ENCODE measurements at places on chromosomes 6 and 20. TPM values are rescaled to one million over a fixed set of nuclear protein-coding genes. Genes with fewer than 3 reads are reported as not detected.

- no peak for DNase-seq
Measured at GRCh38 chr6:89010825-89011224, 47.4 kb upstream of the RNGTT start.

Gene RAB32
- 23.8 TPM for total RNA-seq

DNA sequence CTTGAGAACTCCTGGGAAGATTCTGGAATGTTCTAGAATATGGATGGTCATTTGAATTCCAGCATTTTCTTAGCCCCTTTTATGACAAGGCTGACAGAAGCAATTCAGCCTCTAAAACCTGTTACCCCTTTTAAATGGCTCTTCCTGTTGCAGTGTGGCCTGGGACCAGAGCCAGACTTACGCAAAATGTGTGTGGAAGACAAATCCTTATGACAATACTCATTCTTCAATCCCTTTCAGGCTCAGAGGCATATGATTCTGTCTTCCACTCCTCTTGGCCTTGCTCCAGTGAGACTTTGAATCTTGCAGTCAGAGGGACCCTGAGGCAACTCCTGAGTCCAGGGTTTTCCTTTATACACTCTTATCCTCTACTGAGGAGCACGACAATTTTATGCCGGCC lies 287.0 kb downstream of the CLIC5 start:
- DNase-seq: no peak

Gene HAO1
- not detected for total RNA-seq

GRCh38 chr6:118280210-118280609 lies 267.9 kb upstream of the PLN start:
- DNase-seq: no peak

GRCh38 chr20:58614366-58614765 lies 36.7 kb upstream of the STX16 start:
- no peak for DNase-seq

Gene TNF
- not detected for total RNA-seq

Gene PLN
- total RNA-seq: 5.7 TPM

- peak; percentile 42 for DNase-seq
Measured at GRCh38 chr20:8721098-8721497, 347.8 kb upstream of the PLCB4 start.

DNA sequence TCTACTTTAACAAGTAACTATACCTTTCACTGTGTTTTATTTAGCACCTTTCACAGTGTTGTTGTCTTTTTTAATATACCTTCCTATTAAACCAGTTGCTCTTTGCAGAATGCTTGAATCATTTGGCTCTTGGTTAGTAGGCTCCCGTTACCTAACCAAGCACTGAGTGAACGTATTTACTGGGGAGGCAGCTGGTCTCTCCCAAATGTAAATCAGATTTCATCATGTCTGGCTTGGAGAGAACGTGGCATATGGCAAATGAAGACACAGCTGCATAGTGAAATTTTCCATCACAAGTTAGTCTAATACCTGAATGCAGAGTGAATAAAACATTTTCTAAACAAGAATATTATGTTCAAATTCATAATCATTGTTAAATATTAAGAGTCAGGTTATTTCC lies 12.4 kb downstream of the HTR1E start:
- no peak for DNase-seq

- DNase-seq: no peak
Measured at GRCh38 chr20:5900908-5901307, 49.4 kb downstream of the TRMT6 start.
